ENCODE measurements at places on chromosomes 7 and 10.

GRCh38 chr7:72057796-72058195 is 354.3 kb downstream of the CALN1 start:
- DNase-seq, result no peak

- DNase-seq, result peak; percentile 50
These were observed 68.1 kb upstream of the FOXK1 start for GRCh38 chr7:4613846-4614548.

DNA sequence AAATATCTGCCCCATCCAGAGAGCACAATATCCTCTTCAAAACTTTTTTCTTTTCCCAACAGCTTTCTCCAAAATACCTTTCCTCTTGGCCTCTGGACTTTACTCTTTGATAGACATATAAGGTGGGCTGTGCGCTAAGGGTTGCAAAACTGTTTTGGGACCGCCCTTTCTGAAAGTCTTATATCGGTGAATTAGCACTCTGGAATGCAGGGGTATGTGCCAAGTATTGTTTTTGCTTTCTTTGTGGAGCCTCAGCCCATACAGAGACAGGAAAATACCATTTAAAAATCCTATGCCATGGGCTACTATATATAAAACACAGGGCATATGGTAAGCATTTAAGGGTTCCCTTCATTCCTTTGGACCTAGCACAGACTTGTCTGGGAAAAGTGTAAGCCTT is 37.7 kb downstream of the PPP1R17 start:
- peak; percentile 9 for DNase-seq

DNA sequence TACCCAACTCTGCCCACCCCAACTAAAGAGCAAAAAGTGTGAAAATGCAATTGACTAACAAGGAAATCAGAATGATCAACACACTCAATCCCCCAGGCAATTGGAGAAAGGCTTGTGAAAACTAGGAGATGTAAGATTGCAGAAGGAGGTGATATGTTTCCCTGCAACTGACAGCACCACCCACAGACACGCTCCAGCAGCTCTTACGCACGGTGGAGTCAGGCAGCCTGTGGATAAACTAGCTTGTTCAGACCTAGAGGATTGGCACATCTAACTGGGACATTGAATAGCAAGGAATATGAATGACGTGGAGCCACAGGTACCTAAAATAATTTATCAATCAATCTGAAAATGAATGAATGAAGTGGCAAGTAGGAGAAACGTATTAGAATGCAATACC is 125.7 kb upstream of the MYO3A start:
- no peak for DNase-seq

- peak; percentile 32 for DNase-seq
These were observed 58.4 kb downstream of the JCAD start for GRCh38 chr10:30000802-30001571.

GRCh38 chr7:115292381-115292780 is 370.5 kb downstream of the MDFIC start:
- DNase-seq, result no peak

DNA sequence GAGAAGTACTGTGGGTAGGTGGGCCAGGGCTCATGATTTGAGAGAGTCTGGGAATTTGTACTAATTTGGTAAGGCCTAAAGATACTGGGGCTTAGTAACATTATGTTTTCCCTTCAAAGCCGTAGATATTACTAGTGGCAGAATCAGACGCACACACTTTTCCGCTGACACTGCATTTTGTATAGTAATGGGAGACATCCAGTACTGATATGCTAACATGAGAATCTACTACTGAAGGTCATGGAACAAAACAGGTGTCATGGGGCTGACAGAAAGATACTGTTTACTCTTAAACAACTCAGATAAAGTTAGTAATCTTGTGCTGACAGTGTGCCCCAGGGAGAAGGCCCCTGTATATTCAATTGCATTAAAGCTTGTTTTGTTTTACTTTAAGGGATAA is 11.1 kb upstream of the GIMAP7 start:
- no peak for DNase-seq

DNA sequence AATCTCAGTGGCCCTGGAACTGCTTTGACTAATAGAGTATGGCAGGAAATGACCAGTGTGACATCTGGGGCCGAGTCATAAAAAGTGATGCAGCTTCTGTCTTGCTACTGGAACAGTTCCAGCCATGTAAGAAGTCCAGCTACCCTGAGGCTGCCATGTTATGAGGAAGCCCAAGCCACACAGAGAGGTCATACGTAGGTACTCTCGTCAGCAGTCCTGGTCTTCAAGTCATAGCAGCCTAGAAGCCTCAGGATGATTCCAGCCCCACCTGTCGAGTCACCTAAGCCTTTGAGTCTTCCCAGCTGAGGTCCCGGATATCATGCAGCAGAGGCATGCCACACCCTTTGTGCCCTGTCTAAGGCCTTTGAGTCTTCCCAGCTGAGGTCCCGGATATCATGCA is 92.1 kb downstream of the PPP1R3C start:
- peak; percentile 83 for DNase-seq

GRCh38 chr7:137934941-137935883 is 66.7 kb downstream of the CREB3L2 start:
- no peak for DNase-seq

GRCh38 chr10:21055339-21056135 is 158.4 kb upstream of the NEBL start:
- DNase-seq, result no peak

DNA sequence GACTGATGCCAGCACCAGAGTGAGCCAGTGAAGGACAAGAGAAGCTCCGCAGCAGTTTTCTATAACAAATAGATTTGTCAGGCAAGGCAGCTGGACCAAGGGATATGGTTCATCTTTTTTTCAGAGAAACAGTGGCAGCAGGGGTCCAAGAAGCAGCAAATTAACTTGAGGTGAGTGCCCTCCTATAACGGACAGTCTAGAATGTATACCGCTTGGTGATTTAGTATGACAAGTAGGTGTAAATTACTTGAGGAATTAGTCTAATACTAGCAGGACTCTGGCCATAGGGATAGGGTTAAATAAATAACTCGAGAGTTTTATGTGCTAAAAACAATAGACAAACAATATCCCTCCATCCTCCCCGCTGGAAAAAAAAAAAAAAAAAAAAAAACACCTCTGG is 153.0 kb upstream of the WNT16 start:
- no peak for DNase-seq

GRCh38 chr7:13189668-13190067 is 502.2 kb downstream of the ARL4A start:
- DNase-seq, result no peak

DNA sequence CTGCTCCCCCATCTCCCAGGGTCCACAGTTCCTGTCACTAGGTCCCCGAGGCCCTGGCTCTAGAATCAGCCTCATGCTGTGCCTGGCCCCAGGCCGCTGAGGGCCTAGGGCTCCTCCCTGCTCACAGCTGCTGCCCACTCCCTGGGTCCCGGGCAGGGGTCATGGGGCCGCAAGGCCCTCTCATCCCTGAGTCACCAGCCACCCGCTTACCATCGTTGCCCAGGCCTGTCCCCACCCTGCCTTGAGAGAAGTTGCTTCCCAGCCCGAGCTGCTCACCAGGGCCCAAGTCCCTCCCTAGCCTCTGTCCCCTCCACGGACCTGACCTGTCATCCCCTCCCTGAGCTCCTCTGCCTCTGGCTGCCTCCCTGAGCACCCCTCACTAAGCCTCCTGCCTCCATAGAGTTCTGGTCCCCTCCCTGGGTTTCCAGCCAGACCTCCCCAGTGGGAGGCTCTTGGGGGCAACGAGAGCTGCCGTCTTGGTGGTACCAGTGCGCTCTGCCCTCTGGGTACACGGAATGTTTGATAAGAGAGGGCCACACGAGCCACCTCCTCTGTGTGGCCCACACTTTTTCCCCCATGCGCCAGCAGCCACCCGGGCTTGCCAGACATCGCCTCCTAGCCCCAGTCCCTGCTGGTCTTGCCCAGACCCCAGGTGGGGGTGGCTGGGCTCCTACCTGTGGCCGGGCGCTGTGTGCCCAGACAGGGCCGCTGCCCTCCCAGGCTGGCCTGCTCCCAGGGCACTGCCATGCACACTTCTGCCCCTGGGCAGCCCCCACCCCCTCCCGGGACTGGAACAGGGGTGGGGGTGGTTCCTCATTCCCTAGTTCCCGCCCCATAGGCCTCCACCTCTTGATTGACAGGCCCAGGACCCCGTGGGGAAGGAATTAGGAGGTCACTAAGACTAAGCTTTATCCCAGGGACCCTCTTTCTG is 21.3 kb downstream of the MLXIPL start:
- peak; percentile 46 for DNase-seq

GRCh38 chr7:70288781-70289456 is 690.6 kb downstream of the AUTS2 start:
- peak; percentile 3 for DNase-seq

GRCh38 chr7:104272767-104273384 is 55.5 kb upstream of the LHFPL3 start:
- DNase-seq, result peak; percentile 33

DNA sequence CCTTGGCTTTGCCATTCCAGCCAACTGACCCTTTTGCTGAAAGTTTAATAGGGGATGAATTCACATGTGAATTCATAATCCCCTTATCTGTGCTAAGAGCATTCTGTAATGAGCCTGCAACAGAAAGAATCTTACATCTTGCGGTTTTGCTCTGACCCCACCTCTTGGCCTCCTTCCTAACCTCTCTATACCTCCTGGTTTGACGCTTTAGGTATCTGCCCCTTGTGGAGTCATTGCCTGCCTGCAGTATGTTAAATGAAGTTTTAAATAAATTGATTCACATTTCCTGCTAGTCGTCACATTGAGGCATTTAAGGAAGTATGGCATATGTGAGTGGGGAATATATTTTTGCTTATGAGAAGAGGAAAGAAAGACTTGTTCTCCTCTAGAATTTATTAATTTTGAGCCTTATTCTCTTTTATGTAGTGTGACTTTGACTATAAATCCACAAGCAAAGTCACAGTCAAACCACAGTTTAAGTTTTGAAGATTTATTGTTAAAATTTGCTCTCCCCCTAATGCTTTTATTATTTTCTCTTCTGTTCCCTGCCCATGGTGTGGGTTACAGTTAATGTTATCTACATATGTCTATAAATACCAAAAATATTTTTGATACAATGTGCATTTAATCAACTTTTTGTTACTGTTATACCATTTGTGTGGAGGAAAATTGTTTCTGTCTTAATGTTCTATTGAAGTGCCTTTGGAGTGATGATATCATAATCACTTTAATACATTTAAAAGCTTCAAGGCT is 60.9 kb downstream of the LRMDA start:
- no peak for DNase-seq

- peak; percentile 10 for DNase-seq
These were observed 281.1 kb downstream of the PLXNA4 start for GRCh38 chr7:132295175-132295574.

- no peak for DNase-seq
These were observed 57.1 kb downstream of the KIF5B start for GRCh38 chr10:31999070-31999660.

- DNase-seq, result no peak
These were observed 11.8 kb downstream of the MAFK start for GRCh38 chr7:1542329-1542728.

GRCh38 chr10:51640120-51640819 is 59.1 kb downstream of the CSTF2T start:
- DNase-seq, result no peak

DNA sequence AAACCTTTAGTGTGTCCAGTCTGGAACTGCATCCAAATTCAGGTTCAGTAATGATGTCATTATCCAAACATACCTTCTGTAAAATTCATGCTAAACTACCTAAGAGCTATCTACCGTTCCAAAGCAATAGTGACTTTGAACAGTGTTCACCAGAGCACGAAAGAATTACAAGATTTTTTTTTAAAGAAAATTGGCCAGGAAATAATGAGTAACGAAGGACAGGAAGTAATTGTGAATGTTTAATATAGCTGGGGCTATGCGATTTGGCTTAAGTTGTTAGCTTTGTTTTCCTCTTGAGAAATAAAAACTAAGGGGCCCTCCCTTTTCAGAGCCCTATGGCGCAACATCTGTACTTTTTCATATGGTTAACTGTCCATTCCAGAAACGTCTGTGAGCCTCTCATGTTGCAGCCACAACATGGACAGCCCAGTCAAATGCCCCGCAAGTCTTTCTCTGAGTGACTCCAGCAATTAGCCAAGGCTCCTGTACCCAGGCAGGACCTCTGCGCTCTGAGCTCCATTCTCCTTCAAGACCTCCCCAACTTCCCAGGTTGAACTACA is 694 bp upstream of the FAS start:
- peak; percentile 72 for DNase-seq

DNA sequence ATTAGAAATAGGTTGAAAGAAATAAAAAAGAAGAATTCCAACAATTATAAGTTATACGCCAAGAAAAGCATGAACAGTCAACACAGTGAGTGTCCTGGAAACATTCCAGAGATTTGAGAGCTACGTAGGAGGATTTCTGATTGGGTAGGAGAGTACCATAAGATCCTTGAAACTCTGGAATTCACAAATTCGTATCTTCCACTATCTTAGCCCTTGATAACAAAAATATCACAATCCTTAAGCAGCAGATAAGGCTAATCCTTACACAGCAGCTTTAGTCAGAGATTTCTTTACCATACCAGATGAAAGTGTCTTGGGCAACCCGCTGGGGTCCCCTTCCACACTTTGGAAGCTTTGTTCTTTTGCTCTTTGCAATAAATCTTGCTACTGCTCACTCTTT is 8.2 kb downstream of the TPK1 start:
- DNase-seq, result no peak

- no peak for DNase-seq
These were observed 87.9 kb downstream of the FZD1 start for GRCh38 chr7:91352091-91352490.

- no peak for DNase-seq
These were observed 2.0 kb downstream of the AP1S1 start for GRCh38 chr7:101156277-101156676.

- DNase-seq, result peak; percentile 54
These were observed 36.6 kb downstream of the SBDS start for GRCh38 chr7:66958538-66959350.

GRCh38 chr10:97207756-97208346 is 22.1 kb upstream of the SLIT1 start:
- DNase-seq, result no peak

DNA sequence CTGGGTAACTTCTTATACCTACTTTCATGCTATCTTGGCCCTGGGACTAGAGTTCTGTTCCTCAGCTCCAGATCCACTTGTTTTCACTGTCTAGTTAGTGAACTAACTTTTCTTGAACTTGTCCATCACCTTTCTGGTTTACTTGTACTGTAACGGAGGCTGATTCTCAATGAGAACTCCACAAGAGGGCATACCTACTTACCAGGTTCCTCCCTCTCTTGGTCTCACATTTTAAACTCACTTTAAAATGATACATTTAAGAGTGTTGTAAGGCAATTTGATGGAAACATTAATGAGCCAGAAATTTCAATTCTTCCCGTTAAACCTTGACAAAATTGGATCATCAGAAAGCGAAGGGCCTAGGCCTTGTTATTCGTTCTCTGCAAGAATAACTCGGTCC is 111.6 kb downstream of the MAGI2 start:
- no peak for DNase-seq

DNA sequence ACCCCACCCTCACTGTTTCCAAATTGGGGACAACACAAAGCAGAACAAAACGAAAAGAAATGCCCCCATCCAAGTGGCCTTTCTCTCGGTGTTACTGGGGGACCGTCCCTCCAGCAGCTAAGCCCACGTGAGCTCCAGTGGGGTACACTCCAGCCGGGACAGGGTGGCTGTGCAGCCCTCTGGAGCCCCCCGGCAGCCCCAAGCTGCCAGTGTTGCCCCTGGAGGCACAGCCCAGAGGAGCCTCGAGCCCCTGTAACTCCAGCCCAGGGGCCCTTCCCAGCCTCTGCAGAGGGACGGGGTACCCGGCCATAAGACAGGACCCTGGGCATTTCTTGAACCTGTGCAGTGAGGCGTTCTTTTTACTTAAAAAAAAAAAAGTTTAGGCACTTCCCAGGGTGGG is 124.5 kb upstream of the KCTD7 start:
- DNase-seq, result no peak

GRCh38 chr10:112059220-112059619 is 124.3 kb downstream of the GPAM start:
- no peak for DNase-seq

Measured in mammary epithelial cell (primary cell).